ENCODE measurements at places on chromosomes 1 and 21.

- peak; percentile 48 for DNase-seq
Measured at GRCh38 chr1:205229399-205229871, 1.7 kb downstream of the TMCC2 start.

- DNase-seq = no peak
Measured at GRCh38 chr1:81848880-81849682, 48.3 kb downstream of the ADGRL2 start.

DNA sequence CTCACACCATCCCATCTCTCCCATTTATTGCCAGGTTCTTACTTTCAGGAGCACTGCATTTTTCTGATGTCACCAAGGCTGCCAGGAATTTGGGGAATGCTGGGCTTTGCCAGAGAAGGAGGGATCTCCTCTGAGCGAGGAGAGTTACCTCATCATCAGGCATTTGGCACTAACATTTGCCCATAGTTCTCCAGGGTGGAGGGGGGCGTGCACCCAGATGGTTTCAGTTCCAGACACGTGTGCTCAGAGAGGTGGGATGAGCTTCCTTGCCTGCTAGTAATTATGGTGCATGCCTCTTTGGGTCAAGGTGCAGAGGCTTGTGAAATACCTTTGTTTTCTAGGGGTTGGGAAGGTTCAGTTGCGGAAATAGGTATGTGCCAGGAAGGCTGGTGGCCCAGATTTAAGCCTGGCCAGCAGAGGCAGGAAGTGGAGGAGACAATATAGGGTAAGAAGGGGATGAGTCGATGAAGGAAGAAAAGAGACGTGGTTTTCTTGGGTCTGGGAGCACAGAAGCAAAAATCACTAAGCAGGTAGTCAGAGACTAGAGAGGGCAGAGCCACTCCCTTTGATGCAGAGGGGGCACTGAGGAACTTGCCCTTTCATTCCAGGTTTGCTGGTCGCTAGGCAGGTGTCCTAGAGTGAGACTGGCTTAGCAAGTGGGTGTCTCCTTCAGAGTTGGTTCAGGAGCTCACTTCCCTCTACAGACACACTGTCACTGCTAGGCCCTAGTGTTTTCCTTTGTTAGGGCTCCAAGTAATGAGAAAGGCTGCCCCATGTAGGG is 7.2 kb downstream of the TUFT1 start:
- DNase-seq = peak; percentile 35

GRCh38 chr1:207941665-207942064 is 30.7 kb upstream of the CD34 start:
- DNase-seq = no peak

DNA sequence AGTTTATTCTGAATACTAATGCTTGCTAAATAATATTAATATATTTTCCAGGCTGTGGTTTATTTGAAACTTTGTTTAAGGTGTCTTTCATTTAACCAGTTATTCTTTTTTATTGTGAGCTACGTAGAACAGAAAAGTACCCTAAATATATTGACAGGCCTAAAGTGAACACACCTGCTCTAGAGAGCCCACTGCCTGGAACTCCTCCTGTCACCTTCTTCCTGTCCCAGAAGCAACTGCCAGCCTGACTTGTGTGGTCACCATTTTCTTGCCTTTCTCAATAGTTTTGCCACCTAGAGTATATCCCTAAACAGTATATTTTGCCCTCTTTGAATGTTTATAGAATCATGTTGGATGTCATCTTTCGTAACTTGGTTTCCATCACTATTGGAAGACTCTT is 48.5 kb downstream of the SCCPDH start:
- DNase-seq = no peak

GRCh38 chr1:92973203-92973897 is 12.1 kb upstream of the DIPK1A start:
- no peak for DNase-seq

GRCh38 chr1:110262846-110263631 is 52.9 kb downstream of the KCNC4 start:
- DNase-seq = no peak

DNA sequence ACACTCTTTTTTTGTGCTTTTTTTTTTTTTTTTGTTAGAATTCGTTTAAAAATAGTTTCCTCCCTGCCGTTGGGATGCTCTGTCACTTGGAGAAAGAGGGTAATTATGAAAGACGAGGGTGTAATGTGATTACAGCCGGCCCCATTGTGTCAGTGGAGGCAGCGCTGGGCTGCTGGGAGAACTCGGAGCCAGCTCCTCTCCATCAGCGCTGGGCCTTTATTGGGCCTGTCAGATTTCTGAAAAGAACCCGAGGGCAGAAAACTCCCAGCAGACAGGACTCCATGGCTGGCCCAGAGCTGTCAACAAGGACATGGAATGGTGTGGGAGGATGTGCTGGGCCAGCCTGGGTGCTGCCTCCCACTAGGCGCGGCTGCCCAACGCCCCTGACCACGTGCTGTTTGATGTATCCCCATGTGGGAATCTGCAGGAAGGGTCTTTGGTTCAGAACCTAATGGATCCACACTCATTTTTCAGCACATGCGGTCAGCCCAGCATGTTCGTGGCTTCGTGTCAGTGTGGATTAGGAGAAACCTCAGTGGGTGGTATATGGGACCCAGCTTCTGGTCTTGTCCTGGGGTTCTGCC is 222.6 kb upstream of the KIAA0040 start:
- no peak for DNase-seq

DNA sequence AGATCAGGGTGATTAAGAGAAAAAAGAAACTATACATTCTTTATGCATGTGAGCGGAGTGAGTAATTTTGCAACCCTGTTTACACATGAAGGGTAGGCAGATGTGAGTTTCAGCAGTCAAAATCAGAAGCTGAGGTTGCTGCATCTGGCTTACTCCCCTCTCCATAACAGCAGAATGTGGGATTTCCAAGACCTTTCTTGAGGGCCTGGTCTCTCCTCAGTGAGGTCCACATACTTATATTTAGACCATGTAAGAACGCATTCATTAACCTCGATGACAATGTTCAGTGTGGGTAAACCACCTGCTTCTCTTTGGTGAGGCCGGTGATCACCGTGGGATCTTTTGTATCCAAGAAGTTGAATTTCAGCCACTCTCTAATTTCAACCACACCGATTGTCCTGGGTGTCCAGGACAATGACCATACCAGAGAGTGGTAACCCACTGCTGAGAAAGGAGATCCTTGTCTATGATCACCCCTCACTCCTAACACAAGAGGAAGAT is 18.7 kb upstream of the RAP1A start:
- no peak for DNase-seq

GRCh38 chr1:80534606-80535360 is 1266.0 kb upstream of the ADGRL2 start:
- DNase-seq = peak; percentile 55

DNA sequence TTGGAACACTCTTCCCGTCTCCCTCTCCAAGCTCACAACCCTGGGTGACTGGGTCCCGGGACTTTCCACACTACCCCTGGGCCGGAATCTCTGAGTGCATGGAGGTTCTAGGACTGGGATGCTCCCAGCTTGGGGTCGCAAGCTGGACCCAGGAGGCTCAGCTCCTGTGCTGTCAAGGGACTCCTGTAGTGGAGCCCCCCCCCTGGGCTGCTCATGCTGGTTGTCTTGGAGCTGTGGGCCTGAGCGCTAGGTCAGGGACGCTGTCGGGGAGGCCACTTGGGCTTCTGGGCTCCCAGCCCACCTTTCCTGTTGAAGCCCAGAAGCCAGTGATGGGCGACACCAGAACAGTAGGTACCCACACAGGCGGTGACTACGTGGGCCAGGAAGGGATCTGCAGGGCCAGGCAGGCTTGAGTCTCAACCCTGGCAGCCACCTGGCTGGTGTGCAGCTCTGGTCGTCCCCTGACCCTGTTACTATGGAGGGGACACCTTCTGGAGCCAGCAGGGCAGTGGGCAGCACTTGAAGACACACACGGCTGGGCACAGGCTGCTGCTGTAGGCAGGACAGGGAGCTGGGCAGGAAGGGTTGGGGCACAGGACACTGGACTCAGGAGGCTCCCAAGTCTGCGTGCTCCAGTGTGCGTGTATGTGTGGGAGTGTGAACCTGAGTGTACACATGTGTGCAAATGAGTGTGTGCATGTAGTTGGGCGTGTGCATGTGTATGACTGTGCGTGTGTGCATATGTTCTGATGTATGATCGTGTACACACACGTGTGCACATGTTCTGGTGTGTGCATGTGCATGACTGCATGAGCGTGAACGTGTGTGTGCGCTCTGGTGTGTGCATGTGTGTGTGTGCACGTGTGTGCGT is 3.0 kb downstream of the MMEL1 start:
- DNase-seq = no peak

- DNase-seq = no peak
Measured at GRCh38 chr1:28509705-28510272, 3.9 kb downstream of the RCC1 start.

DNA sequence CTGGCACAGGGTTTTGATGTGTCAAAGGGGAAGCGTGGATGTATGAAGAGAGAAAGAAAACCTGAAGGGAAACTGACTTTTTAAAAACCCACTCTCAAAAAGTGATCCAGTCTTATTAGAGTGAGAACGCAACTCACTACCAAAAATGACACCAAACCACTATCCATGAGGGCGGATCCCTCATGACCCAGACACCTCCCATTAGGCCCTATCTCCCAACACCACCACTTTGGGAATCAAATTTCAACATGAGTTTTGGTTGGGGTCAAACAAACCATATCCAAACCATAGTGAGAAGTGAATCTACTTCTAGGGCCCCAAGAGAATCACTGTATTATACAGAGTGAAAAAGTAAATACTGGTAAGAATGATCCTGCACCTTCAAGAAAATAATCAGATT is 53.5 kb downstream of the FNBP1L start:
- DNase-seq = no peak

DNA sequence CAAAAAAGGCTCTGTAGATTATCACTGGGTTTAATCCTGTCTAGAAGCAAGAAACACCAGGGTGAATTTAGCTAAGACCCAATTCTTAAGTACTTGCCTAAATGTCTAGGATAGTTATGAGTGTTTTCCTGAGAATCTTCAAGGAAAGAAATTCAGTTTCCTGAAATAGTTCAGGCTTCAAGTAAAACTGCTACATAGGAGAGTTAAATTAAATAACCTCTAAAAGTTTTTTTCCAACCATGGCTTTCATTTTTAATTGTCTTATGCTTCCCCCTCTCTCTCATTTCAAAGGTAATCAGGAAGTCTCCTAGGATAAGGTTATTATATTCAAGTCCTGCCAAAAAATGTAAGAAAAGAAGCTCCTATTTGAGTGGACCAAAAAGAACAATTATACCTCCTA is 46.7 kb upstream of the FBXO28 start:
- no peak for DNase-seq

DNA sequence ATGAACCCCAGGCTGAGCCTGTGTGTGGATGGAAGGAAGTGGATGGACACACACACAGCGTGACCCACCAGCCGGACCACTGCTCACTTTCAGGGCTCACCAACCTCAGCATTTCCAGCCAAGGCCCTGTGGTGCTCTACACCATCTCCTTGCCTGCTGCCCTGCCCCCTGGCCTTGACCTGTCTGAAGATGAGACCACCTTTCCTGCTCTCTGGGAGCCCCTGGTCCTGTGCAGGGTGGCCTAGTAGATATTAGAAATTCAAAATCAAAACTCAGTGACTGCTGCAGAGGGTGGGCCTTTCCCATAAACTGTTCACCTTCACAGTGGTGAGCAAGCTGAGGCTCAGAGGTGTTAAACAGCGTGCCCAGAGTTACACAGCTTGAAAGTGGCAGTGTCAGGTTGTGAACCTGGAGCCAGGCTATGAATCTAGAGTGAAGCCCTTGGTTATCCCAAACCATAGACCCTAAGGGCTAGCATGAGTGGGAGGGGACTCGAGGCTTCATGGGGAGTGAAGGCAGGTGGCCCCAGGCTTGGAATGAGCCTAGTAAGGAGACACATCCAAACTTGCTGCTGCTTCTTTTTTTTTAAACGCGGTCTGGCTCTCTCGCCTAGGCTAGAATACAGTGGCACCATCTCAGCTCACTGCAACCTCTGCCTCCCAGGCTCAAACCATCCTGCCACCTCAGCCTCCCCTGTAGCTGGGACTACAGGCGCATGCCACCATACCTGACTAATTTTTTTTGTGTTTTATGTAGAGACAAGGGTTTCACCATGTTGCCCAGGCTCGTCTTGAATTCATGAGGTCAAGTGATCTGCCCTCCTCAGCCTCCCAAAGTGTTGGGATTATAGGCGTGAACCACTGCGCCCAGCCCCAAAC is 41.5 kb downstream of the MAN1C1 start:
- no peak for DNase-seq

- no peak for DNase-seq
Measured at GRCh38 chr1:84988588-84988987, 8.3 kb downstream of the MCOLN2 start.

- DNase-seq = peak; percentile 60
Measured at GRCh38 chr1:10694633-10695627, 101.5 kb downstream of the CASZ1 start.

- DNase-seq = no peak
Measured at GRCh38 chr21:44730951-44731579, 19.7 kb upstream of the TSPEAR start.

GRCh38 chr21:38985568-38986378 is 180.0 kb downstream of the ETS2 start:
- no peak for DNase-seq

GRCh38 chr1:243842978-243843511 is 7.0 kb downstream of the AKT3 start:
- no peak for DNase-seq

GRCh38 chr1:168617974-168618750 is 41.8 kb downstream of the XCL1 start:
- DNase-seq = no peak

GRCh38 chr1:1861339-1861730 is 29.6 kb downstream of the GNB1 start:
- no peak for DNase-seq

- DNase-seq = no peak
Measured at GRCh38 chr1:9816199-9816598, 7.6 kb downstream of the CLSTN1 start.

GRCh38 chr1:36559061-36559460 is 76.3 kb upstream of the CSF3R start:
- no peak for DNase-seq

GRCh38 chr1:53368314-53369033 is 40.6 kb upstream of the LRP8 start:
- DNase-seq = no peak

DNA sequence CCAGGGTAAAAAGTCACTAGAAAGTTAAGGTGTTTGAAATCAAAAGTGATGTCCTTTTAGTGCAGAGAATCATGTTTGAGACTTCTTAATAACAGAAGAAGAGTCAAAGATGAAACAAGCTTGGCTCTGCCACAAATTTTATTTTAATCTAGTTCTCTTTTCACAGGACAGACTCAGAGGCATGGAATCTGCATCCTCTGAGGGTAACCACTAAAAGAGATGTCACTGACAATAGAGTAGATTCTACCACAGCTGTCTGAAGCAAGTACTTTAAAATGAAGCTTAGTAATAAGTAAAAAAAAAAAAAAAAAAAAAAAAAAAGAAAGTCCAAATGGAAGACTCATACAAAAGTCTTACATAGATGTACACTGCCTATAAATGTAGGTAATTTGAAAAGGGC is 519.7 kb upstream of the PRMT6 start:
- DNase-seq = no peak

GRCh38 chr1:94783342-94784189 is 36.6 kb upstream of the SLC44A3 start:
- no peak for DNase-seq

DNA sequence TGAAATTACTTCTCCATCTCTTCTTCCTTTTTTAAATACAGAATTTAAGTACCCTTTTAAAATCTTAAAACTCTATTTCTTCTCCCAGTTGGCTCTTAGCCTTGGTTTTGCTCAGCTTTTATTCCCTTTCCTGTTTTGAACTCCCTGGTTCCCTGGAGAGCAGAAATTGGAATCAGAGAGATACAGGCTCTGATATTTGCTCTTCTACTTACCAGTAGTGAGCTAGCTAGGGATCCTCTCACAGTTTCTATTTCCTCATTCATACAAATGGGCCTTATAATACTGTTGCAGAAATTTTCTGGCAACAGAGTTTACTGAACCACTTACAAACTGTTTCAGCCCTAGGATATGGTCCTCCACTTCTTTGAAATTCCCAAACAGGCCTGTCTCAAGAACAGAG is 606.3 kb downstream of the NUF2 start:
- no peak for DNase-seq

Measured in HCT116 (cell line).